ENCODE measurements at places on chromosomes 11 and 22. TPM values are rescaled to one million over a fixed set of nuclear protein-coding genes. Genes with fewer than 3 reads are reported as not detected.

DNA sequence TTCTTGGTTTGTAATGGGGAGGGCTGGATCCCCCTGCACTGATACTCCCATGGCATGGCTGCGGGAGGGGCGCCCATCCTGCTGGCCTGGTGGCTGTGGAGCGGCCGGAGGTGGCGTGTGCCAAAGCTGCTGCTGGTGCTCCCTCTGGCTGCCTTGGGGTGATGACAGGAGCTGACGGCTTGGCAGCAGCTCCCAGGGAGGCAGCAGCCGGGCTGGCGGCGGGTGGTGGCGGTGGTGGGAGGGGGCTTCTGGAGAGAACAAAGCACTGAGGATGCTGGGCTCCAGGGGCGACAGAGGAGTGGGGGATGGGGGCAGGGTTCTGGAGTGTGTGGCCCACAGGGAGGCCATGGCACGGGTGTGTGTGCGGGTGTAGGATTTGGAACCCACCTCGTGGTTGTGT lies 11.4 kb upstream of the MPPED1 start:
- DNase-seq, result no peak

DNA sequence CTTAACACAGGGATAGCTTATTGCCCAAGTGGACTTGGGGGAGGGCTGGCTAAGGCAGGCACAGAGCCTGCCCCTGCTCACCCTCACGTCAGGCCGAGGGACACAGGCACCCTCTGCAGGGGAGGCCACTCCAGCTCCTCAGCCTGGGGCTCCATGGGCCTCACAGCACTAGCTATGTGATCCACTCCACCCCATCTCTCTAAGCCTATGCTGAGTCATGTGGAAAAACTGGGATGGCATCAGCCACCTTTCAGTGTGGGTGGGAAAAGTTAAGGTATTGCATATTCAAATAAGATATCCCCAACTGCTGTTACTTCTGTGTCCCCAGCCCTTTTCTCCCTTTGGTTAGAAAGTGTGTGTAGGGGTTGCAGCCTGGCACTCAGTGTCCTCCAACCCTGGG lies 22.3 kb downstream of the RANGAP1 start:
- DNase-seq, result no peak

DNA sequence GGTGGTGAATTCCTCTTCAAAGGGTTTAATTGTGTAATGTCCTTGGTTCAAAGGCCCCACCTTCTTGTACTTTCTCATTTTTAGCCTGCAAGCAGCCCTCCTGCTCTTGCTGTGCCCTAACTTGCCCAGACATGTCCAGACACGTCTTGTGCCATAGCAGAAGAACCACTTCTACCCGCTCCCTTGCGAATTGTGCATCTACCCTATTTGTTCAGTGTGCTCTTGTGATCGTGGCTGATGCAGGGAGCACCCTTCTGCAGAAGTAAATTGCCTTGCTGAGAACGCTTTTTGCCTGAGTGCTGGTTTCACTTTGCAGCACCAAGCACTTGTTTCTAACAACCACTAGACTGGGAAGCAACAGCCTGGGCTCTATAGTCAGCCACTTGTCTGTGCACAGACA lies 249.4 kb downstream of the SBF2 start:
- DNase-seq, result no peak

- DNase-seq, result no peak
Observed at GRCh38 chr11:31254415-31254814, 115.1 kb downstream of the DCDC1 start.

DNA sequence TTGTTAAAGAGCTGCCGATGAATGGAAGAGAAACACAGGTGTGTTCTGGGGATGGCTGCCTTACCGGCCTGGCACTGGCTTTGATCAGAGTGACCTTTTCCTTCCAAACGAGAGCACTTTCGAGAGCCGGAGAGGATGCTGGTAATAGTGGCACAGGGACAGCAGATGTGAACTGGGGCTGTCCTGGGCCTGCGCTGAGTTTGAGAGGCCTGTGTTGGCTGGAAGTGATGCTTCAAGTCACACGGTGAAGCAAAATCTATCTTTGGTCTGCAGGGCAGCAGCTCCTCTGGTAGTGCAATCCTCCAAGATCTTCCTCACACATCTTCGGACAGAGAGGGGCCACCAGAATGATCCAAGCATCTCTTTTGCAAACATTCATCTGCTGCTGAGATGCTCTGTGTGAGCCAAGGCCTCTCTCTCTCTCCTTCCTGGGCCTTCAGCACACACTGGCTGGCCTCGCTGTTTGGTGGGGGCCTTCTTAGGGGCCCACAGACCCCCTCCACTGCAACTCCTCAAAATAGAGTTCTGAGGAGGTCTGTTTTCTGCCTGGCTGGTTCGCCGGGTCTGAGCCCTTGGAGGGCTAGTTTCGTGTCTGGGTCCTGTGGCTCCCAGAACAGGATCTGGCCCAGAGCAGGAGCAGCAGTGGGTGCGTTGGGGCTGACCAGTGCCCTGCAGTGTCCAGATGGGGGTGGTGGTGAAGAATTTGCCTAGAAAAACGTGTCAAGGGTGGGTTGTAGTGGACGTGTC lies 6.4 kb downstream of the MPPED1 start:
- no peak for DNase-seq

DNA sequence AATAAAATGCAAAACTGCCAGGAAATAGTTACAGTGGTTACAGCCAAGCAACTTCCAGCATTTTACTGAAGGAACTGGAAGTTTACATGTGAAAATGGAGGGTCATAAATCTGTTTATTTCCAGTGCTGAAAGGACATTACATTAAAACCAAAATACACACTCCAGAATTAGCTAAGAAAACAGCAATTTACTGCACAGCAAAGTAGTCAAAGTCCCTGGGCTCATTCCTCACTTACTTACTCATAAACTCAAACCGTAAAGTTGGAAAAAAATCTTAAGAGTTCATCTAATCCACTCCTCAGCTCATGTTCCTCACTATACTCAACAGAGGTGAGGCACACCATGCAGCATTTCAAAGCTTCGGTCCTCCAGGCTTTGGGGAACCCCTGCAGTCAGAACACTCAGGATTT lies 17.4 kb downstream of the CTSC start:
- DNase-seq, result peak; percentile 39

DNA sequence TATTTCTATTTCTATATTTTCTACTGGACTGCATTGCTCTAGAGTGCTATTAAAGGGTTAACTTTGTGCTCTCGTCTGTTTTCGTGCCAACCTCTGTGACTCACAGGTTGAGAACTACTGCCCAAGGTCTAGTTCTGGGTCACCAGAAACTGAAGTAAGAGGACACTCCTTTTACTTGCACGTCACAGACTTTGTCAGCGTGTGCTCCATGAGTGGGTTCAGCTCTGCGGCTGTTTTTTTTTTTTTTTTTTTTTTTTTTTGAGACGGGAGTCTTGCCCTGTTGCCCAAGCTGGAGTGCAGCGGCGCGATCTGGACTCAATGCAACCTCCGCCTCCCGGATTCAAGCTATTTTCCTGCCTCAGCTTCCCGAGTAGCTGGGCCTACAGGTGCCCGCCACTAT lies 49.8 kb downstream of the CLMP start:
- no peak for DNase-seq

- peak; percentile 74 for DNase-seq
Observed at GRCh38 chr11:74592441-74593362, at the start of gene POLD3. Gene POLD3 (plus strand): TSS chr11:74592582. CDS start chr11:74592659, 77 bp downstream.

DNA sequence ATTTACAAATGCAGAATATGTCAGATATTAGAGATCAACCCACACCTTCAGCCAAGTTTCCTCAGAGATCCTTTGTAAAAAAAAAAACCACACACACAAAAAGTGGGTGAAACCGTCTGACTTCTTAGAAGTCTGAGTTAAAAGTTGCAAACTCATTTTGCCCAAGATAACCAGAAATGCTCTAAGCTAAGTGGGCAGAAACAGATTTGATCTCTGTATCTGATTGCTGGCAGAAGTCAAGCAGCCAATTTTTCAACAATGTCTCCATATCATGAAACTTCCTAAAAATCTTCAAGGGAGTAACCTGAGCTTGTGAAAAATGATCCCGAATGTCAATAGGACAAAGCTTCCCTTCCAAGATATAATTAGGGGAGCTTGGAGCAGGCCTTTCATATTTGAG lies 28.6 kb upstream of the ATXN10 start:
- no peak for DNase-seq

DNA sequence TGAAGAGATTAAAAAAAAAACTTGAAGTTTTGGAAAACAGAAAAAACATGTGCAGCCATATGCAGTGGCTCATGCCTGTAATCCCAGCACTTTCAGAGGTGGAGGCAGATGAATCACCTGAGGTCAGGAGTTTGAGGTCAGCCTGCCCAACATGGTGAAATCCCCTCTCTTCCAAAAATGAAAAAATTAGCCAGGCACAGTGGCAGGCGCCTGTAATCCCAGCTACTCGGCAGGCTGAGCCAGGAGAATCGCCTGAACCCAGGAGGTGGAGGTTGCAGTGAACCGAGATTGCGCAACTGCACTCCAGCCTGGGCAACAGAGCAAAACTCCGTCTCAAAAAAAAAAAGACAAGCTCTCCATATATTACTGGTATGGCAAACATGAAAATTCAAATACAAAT lies 7.6 kb downstream of the DLG2 start:
- no peak for DNase-seq

- DNase-seq, result no peak
Observed at GRCh38 chr11:98307827-98308491, 712.8 kb upstream of the CNTN5 start.

DNA sequence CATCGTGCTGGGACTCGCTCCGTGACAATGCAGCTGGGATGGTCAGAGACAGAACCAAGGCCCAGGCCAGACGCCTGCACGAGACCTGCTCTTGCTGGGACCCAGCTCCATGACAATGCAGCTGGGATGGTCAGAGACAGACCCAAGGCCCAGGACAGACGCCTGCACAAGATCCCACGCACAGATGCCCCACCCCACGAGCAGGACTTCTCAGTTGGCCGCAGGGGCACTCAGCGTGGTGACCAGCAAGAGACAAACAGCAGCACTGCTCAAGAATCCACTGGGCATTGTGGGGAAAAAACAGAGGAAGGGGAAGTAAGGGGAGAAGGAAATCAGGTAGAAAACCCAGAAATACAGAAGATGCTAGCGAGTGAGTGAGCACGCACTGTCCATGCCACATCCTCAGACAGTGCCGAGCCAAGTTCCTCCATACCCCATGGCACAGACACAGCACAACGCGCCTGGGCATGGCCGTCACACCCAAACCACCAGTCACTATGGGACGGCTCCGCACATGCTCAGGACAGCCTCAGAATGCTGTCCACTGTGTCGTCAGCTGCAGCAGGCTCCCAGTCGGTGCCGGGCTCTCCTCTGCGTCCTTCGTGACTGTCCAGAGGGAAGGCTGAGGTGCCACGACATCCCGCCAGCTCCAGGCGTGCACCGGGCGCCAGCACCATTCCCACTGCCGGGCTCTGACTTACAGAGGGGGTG lies 44.5 kb downstream of the BRD1 start:
- DNase-seq, result no peak

- DNase-seq, result no peak
Observed at GRCh38 chr22:24391836-24392217, 35.6 kb upstream of the ADORA2A start.

- DNase-seq, result no peak
Observed at GRCh38 chr11:86745571-86745970, 54.8 kb upstream of the PRSS23 start.

- DNase-seq, result no peak
Observed at GRCh38 chr22:49488943-49489342, 338.7 kb downstream of the BRD1 start.

DNA sequence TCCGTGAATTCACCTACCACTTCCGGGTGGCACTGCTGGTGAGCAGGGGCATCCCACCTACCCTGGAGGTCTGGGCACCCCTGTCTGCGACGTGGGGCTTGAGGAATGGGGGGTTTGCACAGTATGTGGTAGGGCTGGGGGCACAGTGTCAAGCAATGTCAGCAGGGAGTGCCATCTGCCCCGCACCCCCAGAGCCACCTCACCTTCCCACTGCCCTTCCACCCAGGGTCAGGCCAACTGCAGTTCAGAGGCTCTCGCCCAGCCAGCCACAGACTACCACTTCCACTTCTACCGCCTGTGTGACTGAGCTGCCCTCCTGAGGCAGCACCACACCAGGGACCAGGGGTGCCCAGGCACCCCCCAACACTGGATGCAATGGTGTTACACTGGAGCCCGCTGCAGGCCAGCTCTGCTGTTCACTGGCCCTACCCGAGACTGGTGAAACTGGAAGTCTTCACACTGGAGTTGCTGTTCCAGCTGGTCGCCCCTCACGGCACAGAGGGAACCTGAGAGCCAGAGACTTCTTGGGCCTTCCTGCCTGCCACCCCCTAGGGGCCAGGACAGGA lies 6.5 kb downstream of the TMEM258 start:
- DNase-seq, result no peak

DNA sequence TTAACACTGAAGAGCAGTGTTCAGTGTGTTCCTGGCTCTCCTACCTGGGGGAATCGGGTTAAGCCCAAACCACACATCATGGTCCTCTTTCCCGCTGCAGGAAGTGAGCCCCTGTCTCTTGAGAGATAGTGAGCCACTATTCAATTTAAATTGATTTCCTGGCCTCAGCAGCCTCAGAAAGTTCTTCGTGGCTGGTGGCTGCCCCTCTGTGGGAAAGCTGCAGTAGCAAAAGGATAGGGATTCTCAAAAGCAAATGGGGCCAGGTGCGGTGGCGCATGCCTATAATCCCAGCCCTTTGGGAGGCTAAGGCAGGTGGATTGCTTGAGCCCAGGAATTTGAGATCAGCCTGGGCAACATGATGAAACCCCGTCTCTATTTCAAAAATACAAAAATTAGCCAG lies 49.1 kb upstream of the CD5 start:
- no peak for DNase-seq

DNA sequence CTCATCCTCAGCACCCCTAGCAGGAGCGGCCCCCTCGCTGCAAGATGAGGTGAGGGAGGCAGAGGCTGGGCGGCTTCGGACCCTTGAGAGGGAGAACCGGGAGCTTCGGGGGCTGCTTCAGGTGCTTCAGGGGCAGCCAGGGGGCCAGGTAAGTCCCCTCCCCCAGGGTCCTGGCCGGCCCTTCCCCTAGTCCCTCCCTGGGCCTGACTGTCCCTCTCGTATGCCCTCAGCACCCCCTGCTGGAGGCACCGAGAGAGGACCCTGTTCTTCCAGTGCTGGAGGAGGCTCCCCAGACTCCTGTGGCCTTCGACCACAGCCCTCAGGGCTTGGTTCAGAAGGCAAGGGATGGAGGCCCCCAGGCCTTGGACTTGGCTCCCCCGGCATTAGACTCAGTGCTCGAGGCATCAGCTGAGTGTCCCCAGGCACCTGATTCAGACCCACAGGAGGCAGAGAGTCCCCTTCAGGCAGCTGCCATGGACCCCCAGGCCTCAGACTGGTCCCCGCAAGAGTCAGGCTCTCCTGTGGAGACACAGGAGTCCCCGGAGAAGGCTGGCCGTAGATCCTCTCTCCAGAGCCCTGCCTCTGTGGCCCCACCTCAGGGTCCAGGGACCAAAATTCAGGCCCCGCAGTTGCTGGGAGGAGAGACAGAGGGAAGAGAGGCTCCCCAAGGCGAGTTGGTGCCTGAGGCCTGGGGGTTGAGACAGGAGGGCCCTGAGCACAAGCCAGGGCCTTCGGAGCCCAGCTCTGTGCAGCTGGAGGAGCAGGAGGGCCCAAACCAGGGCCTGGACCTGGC lies 4.0 kb downstream of the CCDC88B start:
- DNase-seq, result no peak

The INPPL1 gene
- total RNA-seq, result 40.2 TPM

The MISFA gene
- 2.6 TPM for total RNA-seq

The CDPF1 gene
- 9.0 TPM for total RNA-seq

The CD3E gene
- 0.32 TPM for total RNA-seq

The LSP1 gene
- 50.7 TPM for total RNA-seq

The NCAM1 gene
- 114 TPM for total RNA-seq

The CBLIF gene
- not detected for total RNA-seq

The ARHGAP20 gene
- 23.0 TPM for total RNA-seq

The POTEH gene
- total RNA-seq, result not detected

The MUC5B gene
- total RNA-seq, result not detected

The MMP10 gene
- total RNA-seq, result not detected
